ENCODE measurements at places on chromosomes 1 and 21.

DNA sequence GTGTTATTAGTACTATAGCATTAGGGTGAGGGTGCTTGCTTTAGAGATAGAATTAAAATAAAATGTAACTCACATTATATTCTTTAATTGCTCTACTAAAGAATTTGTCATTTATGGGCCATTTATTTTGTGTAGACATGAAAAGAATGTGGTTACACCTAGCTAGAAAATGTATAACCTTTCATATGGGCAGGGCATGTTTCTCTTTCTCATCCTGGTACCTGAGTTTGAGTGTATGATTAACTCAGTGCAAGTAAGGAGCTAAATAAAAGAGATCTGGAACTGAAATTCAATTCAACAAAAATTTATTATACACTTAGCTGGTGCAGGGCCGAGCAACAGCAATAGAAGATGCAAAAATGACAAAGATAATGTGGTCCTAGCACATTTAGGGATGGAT lies 47.4 kb downstream of the MAP3K7CL start:
- DNase-seq = no peak

GRCh38 chr21:29389136-29389535 lies 90.4 kb downstream of the BACH1 start:
- DNase-seq = no peak

DNA sequence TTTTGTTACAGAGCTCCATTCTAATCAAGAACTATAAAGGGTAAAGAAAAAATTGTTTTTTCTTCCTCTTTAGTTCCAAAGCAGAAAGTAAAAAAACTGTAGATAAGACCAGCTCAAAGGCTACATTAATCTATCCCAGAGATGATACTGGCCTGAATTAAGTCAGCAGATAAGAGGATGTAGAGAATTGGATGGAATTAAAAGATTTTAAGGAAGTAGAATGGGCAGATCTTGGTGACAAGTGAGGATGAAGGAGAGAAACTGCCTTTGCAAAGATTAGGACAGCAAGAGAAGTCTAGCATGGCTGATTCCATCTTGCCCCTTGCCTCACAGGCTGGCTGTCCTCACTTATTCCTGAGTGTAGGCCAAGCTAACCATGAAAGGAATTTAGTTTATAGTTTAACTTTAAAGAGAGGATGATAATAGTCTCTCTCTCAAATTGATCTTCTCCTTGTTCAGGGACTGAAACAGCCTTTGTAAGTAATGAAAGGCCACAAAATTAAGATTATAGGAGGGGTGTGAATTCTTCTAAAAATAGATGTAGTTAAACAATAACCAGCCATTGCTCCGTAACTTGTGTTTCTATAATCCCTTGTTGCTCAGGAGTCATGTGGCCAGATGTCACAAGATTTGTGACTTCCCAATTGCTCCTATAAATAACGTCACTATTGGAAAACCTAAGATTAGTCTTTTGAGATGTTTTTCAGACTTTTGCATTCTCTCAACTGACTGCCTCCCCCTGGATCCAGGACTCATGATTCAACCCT lies 265.0 kb upstream of the USP24 start:
- no peak for DNase-seq

- no peak for DNase-seq
Observed at GRCh38 chr1:39925721-39926342, 24.1 kb upstream of the MYCL start.

DNA sequence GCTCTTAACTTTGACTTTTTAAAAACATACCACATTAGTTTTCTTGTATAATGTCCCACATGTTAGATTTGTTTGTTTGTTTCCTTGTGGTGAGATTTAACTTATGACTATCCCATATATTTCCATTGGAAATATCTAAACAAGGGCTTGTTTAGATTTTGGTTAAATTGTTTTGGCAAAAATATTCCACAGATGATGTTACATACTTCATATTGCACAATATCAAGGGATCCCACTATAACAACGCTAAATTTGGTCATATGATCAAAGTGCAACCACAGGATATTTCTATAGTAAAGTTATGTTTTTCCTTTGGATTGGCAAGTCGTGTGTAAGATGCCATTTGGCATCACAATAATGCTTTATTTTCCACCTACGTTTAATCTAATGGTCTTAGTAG lies 396.7 kb downstream of the TGFB2 start:
- no peak for DNase-seq

DNA sequence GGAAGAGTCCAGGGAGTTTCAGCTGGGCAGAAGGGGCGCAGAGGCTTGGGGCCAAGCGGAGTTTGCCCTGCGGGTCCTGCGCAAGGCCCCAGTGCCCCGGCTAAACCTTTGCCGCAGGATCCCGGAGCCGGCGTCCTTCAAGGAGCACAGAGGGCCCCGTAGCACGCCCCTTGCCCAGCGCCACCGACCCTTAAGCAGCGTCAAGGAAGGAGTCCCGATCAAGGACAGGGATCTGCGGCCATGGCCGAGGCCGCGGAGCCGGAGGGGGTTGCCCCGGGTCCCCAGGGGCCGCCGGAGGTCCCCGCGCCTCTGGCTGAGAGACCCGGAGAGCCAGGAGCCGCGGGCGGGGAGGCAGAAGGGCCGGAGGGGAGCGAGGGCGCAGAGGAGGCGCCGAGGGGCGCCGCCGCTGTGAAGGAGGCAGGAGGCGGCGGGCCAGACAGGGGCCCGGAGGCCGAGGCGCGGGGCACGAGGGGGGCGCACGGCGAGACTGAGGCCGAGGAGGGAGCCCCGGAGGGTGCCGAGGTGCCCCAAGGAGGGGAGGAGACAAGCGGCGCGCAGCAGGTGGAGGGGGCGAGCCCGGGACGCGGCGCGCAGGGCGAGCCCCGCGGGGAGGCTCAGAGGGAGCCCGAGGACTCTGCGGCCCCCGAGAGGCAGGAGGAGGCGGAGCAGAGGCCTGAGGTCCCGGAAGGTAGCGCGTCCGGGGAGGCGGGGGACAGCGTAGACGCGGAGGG lies 520 bp downstream of the CLIC6 start:
- DNase-seq = no peak

DNA sequence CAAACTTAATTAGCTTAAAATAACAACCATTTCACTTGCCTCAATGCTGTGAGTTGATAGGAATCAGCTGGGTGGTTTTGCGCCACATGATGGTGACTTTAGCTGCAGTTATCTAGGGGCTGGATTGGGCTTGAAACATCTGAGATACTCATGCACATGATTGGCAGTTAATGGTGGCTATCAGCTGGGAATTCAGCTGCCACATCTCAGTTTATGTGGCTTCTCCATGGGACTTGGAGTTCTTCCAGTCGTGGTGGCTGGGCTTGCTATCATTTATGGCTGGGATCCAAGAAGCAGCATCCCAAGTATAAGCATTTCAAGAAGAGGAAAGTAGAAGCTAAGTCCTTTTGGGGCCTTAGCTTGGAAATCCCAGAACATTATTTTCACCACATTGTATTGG lies 36.4 kb downstream of the PDC start:
- no peak for DNase-seq

Data from NCI-H1048 (cell line).